ENCODE measurements at places on chromosomes 4 and X. TPM values are rescaled to one million over a fixed set of nuclear protein-coding genes. Genes with fewer than 3 reads are reported as not detected.

The CCKAR gene
- not detected for total RNA-seq

- DNase-seq = no peak
These were observed 79.6 kb upstream of the MCF2 start for GRCh38 chrX:139787601-139788000.

GRCh38 chr4:5823542-5824211 lies 69.2 kb downstream of the CRMP1 start:
- no peak for DNase-seq

The SHROOM2 gene
- total RNA-seq = not detected

All from activated T-cell treated with anti-CD3 and anti-CD28 coated beads, Interleukin-2, amount 50 U/mL, for 4 hours (primary cell).